Stimulated activated CD4-positive, alpha-beta T cell treated with anti-CD3 and anti-CD28 coated beads, Interleukin-12 subunit alpha, Interleukin-12 subunit beta, amount 100 ng/mL, for 48 hours (primary cell): ENCODE measurements at places on chromosomes 4 and X.

DNA sequence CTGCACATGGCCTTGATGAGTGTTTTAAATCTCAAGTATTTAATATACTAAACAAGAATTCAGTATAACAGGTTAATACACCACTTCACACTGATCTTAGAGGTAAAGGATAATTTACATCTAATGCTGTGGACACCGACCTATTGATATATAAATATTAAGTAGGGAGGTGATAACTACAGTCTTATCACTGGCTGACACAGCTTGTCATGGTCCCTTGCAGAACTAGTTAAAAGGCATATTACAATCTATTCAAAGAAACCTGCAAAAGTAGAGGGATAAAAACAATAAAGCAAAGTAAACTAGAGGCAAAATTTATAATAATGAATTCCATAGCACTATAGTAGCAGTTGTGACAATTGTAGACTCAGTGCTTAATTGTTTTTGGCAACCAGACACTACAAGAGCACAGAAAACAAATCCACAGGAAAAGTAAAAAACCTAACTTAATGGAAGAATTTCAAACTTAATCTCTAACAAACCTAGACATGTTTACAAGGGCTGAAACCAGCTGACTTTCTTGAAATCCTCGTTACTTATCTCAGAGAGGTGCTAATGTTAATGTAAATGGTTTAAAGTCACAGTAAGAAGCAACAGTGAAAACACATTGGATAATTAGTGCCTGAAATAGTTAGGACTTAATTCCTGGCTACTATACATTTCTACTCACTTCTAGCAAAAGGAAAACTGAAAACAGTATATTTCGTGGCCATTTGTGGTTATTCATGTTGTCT, 25.0 kb downstream of the MFAP3L start:
- DNase-seq: no peak

DNA sequence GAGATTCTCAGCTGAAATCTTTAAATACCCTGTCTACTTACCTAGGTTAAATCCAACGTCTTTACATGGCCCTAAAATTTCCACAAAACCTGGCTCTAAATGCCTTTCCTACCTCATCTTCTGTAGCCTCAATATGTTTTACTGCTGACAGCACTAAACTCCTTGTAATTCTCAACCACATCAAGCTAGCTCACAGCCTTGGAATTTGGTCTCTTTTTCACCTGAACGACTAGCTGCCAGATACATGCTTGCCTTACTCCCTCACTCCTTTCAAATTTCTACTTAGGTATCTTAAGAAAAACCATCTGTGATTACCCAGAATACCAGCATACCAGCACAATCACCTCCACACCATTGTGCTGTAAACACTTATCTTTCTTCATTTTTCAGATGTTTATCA, 635.6 kb upstream of the PCDH10 start:
- no peak for DNase-seq

DNA sequence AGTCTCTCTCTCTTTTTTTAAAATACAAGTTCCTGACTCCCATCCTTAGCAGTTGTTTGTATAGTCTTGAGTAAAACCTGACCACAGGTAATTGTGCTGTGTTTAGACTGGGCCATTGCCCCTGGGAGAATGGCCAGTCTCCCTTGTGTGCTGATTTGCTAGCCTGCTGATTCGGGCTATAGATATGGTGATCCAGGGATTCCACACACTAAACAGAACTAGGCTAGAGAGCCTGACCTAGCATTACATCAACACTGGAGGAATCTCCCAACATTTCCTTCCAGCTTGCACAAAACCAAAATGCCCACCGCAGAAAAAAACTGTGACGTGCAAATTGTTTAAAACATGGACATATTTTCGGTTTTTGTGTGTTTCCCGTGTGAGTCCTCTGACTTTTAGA, 5.1 kb downstream of the UPRT start:
- no peak for DNase-seq

GRCh38 chrX:67721321-67721720, 177.5 kb downstream of the AR start:
- DNase-seq: no peak

DNA sequence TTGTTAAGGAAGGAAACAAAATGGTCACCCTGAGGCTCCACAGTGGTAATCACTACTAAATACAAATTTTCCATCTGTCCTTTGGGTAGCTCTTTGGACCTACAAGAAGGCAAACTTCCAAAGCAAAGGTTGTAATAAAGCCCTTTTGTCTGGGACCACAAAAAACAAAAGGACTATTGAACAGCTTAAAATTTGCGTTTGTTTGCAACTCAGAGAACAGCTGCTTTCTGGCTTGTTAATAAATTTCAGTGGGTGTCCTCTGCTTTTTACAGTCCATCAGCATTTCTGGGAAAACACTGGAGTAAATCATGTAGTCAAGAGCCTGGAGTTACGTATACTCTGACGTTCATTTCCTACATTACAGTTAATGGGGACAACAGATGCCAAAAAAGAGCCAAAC, 439.7 kb upstream of the DIAPH2 start:
- no peak for DNase-seq

DNA sequence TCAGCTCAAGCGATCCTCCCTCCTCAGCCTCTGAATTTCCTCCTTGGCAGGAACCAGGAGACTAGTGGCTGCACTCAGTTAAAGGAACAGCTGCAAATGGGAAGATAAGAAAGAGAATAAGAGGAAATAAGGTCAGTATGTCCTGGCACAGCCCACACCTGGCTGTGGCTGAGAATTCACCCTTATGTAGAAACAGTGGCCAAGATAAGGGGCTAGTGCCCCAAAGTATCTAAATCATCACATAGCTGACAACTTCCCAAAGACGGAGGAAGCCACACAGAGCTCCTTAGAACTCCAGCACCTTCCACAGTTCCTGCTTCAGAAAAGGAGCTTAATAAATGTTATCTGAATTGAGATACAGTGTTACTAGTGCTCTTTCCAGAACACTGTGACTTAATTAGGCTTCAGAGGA, 2.3 kb upstream of the CHIC2 start:
- no peak for DNase-seq

GRCh38 chrX:68989865-68990606, 161.2 kb downstream of the EFNB1 start:
- no peak for DNase-seq

- DNase-seq: no peak
Measured at GRCh38 chrX:77962068-77962902, 7.2 kb downstream of the PGAM4 start.

- DNase-seq: no peak
Measured at GRCh38 chr4:10746371-10747171, 62.0 kb upstream of the CLNK start.

DNA sequence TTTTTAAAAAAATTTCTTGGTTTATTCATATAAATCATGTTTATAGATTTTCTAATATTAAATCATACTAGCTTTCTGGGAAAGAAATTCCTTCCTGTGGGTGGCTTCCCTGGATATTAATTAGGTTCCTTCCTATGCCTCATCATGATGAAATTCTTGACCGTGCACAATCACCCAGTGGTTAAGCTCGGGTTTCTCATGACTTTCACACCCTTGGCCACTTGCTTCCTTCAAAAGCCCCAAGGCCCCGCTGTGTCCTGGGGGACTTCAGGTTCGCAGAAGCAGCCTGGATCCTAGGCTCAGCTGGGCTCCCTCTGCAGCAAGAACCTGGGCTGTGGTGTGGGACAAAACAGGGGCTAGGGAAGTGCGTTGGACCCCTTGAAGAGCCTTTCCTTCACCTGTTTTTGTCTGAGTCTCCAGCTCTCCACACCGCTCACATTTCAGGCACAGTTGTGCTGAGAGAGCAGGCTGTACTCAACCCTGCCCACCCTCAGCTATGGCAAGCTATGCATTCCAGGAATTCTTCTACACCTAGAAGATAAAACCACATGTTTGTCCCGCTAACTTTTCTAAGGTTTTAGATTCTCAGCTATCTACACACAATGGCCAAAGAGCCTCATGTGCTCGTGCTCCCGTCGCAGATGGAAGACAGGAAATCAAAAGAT, 48.9 kb upstream of the TMSB15B start:
- DNase-seq: no peak

DNA sequence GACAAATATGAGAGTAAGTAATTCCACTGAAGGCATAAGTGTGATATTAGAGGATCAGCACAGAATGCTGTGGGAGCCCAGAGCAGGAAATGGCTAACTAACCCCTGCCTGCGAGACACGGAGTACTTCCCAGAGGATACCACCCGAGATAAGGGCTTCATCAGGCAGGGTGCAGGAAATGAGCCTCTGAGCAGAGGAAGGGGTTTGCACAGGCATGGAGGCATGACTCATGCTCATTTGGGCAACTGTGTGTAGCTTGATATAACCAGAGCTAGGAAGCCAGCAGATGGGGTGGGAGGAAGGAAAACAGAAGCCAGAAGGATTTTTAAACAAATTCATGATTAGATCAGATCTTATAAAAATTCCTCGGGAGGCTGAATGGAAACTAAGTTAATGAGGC, 70.0 kb upstream of the TSPAN5 start:
- DNase-seq: no peak
